ENCODE measurements at places on chromosomes 11 and 22.
A peak's percentile ranks its signal among the peaks of the same experiment; 100 is the strongest.

DNA sequence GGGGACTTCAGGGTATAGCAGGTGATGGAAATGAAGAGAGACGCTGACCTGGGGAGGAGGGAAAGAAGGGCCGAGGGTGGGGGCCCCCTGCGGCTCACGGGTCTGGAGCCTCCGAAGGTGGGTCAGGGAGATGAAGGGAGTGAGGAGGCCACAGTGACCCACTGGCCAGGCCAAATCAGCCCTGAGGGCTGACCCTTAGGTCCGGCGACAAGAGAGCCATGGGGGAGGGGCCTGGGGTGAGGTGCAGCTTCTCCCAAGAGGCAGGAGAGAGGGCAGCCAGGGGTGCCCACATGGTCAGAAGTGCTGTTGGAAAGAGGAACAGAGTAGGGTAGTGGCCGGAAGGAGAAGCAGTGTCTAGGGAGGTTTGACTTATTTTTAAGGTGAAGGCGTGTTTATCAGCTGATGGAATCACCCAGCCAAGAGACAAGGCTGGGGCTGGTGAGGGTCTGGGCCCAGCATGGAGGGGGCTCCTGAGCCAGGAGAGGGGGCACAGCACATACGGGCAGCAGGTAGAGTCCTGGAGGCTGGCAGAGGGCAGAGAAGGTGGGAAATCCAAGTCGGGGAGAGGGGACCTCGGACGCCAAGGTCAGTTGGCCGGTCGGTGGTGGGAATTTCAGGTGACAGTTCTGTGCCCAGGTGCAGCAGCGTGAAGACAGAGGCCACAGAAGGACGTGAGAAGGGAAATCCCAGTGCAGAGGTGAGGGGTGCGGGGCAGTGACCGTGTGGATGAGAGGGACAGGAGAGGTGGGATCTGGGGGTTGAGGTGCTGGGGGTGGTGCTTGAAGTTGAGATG is 49.0 kb downstream of the LINC01488 start:
- DNase-seq, result no peak

- DNase-seq, result no peak
Measured at GRCh38 chr11:1780700-1781592, 17.2 kb upstream of the CTSD start.

GRCh38 chr11:47941907-47942558 is 38.3 kb upstream of the PTPRJ start:
- no peak for DNase-seq

DNA sequence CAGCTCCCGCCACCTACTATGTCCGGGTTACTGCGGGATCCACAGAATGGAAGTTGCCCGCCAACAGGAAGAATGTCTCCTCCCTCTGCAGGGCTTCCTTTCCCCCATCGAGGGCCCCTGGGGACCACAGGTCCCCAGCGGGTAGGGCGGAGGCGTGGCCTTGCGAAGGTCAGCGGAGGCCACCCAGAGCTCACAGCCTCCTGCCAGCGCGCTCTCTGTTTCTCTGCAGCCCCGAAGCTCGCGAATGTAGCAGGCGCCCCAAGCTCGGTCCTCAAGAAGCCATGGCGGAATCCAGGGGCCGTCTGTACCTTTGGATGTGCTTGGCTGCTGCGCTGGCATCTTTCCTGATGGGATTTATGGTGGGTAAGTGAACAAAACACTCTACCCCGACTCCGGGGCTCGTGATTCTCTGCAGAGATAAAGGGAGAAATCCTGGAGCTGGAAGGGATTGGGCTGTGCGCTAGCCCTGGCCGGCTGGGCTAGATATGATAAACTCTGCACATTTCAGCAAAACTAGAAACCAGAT is at the start of gene NAALAD2:
Gene NAALAD2, plus strand, starts transcription at position 186 of the 526 bp plus-strand sequence. Its CDS starts 96 bp downstream, at position 282.
- DNase-seq, result peak; percentile 22
